Activated T-cell treated with anti-CD3 and anti-CD28 coated beads for 48 hours (primary cell): ENCODE measurements at places on chromosomes 1 and 21.
A peak's percentile ranks its signal among the peaks of the same experiment; 100 is the strongest.

GRCh38 chr1:248696774-248697173 lies 5.8 kb downstream of the OR14I1 start:
- no peak for DNase-seq

DNA sequence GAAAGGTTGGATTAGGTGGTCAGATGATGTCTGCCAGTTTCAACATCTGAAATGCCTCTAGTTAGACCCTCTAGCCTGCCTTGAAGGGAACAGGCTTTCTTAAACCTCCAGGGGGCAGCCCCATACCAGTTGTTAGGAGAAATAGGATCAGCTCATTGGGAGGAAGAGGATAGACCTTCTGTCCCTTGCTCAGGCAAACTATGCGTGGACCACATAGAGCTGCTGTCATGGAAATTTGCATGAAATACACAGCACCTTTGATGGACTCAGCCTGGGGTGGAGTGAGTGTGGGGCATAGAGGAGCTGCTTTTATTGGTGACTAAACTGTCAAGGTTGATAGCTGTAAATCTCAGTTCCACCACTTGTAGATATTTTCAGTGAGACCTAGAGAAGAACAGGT lies 38.4 kb upstream of the SPAG17 start:
- DNase-seq, result no peak

DNA sequence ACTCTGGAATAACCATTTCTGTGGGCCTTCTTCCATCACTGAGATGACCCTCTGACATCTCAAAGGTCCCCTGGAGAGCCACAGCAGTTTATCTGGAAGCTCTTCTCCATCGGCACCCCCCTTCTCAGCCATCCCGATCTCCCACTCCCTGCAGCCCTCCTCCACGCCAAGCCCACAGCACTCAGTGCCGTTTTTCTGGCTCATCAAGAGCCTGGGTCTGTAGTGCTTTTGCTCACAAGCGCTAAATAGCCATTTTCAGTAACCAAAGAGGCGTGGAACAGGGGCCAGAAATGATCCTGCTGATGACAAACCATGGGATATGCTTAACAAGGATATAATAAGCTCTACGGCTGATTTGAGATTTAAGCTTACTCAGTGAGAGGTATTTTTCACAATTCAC lies 17.6 kb downstream of the SEC16B start:
- no peak for DNase-seq

- DNase-seq, result no peak
Measured at GRCh38 chr1:234479310-234479559, 256 bp upstream of the TARBP1 start.

GRCh38 chr1:201364808-201365105 lies 12.7 kb downstream of the TNNT2 start:
- no peak for DNase-seq

GRCh38 chr1:45348020-45348419 lies 7.8 kb upstream of the MUTYH start:
- DNase-seq, result no peak

GRCh38 chr1:175717610-175718540 lies 25.5 kb downstream of the TNR start:
- DNase-seq, result no peak

DNA sequence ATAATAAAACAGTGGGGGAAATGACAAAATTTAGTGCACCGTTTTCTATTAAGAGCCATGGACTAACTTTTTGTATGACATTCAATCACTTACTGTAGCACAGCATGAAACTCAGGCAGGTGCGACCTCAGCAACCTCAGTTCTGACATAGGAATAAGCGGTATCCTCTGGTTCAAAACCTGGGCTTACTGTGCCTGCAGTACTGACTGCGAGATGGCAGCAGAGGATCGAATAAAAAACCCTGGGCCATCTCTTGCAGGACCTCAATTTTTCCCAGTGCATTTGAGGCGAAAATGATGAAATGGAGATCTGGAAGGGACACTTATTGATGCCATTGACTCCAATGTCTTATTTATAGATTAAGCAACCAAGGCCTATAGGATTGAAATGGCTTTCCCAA lies 214.7 kb downstream of the ADGRL2 start:
- DNase-seq, result no peak

DNA sequence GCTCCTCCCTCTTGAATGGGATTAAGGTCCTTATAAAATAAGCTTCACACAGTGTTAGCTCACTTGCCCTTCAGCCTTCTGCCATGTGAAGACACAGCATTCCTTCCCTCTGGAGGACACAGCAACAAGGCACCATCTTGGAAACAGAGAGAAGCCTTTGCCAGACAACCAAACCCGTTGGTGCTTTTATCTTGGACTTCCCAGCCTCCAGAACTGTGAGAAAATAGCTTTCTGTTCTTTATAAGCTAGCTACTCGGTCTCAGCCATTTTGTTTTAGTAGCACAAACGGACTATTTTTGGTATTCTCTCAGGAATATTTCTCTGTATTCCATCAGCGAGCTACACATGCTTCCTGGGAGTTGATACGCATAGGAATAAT lies 58.6 kb upstream of the IRF2BP2 start:
- no peak for DNase-seq

- DNase-seq, result no peak
Measured at GRCh38 chr1:231125972-231126580, 35.8 kb upstream of the TRIM67 start.

- no peak for DNase-seq
Measured at GRCh38 chr1:228802386-228803220, 67.3 kb downstream of the RHOU start.

GRCh38 chr1:44316231-44316759 lies 38.8 kb downstream of the ERI3 start:
- DNase-seq, result no peak

DNA sequence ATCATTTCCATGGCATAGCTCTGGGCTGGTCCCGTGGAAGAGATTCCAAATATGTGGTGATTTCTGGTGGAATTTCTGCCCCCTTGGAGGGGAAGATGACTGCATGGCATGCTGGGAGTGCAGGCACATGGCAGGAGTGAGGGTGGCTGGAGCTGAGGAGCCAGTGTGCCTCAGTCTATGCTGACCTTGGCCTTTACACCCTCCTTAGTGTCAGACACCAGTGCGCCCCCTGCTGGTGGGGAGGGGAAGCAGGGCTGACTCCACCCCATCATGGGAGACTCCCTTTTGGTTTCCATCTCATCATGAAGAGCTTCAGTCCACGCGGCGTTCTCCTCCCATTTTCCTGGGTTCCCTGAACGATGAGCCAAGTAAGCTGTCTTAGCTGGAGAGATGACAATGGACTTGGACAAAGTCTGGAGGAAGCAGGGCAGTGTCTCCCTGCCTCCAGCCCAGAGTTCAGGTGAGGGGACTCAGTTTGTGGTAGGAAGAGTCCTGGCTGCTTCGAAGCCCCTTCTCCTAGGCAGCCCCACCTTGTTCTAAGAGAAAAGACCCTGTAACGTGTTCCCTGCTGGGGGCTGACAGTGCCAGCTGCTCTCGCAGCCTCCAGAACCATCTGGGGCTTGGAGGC lies 10.3 kb downstream of the ALX3 start:
- peak; percentile 72 for DNase-seq

DNA sequence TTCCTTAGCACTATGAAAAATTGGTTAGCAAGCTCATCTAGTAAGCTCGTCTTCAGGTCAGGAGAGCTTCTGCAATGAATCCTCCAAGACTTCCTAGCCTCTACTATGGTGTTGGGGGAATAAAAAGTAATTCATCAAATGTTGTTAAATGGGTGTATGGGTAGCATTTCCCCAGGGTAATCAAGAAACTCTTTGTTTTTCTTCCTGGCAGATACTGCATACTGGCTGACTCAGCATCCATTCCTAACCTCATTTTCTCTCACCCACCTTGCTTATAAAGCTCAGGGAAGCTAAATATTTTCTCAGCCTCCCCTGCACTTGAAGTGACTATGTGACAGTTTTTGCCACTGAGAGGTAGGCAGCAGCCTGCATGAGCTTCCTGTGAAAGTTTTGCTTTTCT lies 83.4 kb downstream of the MAB21L3 start:
- no peak for DNase-seq

DNA sequence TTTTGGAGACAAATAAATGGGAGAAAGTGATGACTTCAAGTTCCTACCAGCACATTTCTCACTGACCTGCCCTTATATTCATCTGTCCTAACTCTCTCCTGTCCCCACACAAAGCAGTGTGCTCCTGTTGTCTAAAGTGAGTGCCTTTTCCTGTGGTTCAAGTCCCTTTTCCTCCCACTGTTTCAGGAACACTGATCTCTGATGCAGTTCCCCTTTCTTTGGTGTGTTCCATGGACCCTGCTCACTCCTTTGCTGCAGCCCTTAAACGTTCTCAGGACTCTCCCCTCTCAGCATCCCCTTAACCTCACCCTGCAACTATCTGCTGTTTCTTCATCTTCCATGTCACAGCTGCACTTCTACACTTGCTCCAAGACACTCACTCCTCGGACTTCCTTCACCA lies 195.8 kb upstream of the ETV3 start:
- DNase-seq, result no peak

DNA sequence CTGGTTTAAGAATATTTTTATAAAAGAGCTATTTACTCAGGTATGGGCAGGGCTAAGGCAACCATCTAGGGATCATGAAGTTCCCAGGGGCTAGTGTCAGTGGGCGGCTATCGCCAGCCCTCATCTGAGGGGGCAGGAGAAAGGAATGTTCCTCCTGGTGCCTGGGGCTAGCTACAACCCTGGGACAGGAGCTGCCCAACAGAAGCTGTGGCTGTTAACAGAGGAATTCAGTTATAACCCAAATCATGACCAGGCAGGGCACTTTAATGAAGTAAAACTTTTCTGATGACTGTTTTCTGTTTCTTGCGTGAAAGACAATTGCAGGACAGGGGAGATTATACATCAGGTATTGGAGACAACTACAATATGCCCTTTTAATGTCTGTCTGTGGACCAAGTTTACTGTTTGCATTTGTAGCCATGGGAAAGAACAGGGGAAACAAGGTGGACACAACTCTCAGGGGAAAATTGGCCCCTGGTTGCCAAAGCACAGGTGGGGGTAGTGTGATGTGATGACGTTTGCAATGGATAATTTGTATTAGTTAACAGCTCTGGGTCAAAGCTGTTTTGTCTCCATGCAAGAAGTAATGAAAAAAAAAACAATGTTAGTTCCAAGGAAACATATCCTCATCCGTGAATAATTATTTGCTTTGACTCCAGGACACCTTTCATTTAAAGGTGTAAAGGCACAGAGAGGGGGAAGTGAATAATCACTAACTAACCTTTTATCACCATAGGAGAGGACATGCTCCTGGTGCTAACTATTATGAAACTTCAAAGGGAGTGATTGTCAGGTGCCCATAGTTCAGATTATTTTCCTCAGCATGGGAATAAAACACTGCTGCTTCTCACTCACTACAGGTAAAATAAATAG lies 105.2 kb downstream of the TSEN15 start:
- DNase-seq, result no peak

DNA sequence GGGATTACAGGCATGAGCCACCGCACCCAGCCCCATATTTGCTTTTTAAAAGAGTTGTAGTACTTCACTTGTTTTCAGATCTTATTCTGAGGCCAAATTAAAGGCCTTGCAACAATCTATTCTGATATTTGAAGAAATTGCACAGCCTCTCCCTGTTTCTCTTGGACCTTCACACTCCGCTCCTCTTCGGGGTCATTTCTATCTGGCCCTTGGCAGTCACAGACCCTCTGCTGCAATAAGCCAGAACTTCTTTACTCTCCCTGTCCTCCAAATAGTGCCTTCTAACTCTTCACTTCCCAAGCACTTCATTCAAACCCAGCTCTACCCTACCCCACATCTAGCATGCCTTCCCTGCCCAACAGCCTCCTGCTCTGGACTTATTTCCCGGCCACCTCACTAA lies 110.7 kb downstream of the LAMC2 start:
- no peak for DNase-seq

- DNase-seq, result no peak
Measured at GRCh38 chr1:10594595-10595223, 120.0 kb downstream of the PEX14 start.

DNA sequence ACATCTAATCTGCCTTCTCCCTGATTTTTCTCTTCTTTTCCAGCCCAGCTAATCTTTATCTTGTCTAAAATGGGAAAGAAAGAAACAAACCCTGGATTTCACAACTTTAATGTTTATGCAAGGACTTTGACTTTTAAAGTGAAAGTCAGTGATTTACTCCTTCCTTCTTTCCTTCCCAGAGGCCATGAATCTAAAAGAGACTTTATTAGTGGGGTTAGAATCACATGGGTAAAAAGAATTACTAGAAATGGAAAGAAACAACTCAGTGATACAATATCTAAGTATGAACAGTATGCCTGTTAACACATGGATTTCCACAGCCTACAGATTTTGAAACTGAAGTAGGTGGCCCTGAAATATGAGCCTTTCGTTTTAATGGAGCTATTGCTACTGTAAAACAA lies 59.8 kb upstream of the KCNK2 start:
- no peak for DNase-seq

GRCh38 chr1:76723949-76724348 lies 143.3 kb upstream of the ST6GALNAC5 start:
- DNase-seq, result no peak

- no peak for DNase-seq
Measured at GRCh38 chr1:39574646-39575045, 1.9 kb downstream of the PABPC4 start.

DNA sequence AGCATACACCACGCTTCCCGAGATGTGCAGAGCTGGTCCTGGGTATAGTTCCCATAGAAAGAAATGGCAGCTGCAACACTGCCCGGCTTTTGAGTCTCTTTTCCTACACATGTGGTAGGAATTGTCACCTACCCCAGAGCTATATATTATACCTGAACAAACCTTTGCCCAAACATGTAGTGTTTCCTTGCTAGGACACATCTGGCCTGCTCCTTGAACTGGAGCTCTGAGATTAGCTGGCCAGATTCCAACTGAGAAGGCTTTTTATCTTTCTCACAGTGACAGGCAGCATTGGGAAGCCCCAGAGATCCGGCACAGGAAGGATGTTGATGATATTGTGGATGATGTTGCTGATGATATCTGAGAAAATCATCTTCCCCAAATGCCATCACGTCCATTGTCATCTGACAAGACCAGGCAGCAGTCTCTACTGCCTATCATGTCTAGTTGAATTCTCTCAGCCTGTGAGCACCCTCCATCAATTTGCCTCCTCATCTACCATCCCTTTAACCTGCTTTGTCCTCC lies 115.0 kb upstream of the SMYD2 start:
- DNase-seq, result no peak

DNA sequence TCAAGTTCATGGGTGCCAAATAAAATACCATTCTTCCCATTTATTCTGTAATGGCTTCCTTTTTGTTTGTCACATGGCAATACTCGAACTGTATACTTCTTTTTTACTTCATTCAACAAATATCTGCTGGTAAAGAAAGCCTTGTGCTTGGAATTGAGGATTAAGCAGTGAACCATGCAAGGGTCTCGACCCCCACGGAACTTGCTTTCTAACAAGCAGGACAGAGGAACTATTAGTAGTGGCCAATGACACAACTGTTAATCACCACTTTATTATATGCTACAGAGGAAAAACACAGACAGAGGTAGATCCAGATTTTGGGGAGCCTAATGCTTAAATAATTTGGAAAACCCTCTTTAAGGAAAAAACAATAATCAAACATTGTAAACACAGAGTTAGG lies 542.2 kb downstream of the DPYD start:
- no peak for DNase-seq

GRCh38 chr1:47436979-47437446 lies 831 bp upstream of the FOXD2 start:
- DNase-seq, result no peak

- no peak for DNase-seq
Measured at GRCh38 chr1:220339581-220339980, 67.3 kb upstream of the RAB3GAP2 start.

GRCh38 chr1:195663549-195664280 lies 944.5 kb downstream of the KCNT2 start:
- no peak for DNase-seq

- no peak for DNase-seq
Measured at GRCh38 chr1:219088778-219089557, 84.7 kb upstream of the LYPLAL1 start.
